ENCODE measurements at places on chromosomes 1 and 21. TPM values are rescaled to one million over a fixed set of nuclear protein-coding genes. Genes with fewer than 3 reads are reported as not detected.

- no peak for DNase-seq
- H3K4me3 ChIP-seq: no peak overlapping the region
- peaks cover 23% of the 10 kb centered on the region for H3K4me1 ChIP-seq
- H3K27me3 ChIP-seq: no peaks in the 10 kb centered on the region
These were observed 2.7 kb upstream of the CD58 start for GRCh38 chr1:116573431-116574095.

DNA sequence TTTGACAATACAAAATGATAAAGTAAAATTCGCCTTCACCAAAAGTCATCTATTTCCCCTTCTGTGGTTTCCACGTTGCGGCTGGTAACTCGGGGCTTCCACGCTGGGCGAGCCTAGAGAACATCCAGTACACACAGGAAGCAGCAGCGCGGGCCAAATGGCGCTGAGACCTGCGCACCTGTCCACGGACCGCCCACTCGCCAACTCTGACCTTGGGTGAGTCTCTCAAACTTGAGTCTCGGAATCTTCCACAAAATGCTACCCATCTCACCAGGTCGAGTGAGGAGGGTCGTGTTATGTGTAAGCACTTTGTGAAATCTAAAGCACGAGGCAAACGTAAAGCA lies 820 bp upstream of the TTF2 start:
- H3K4me1 ChIP-seq: peaks cover 8% of the 10 kb centered on the region
- peak; percentile 78 for DNase-seq
- peak overlapping the region; percentile 93 for H3K27ac ChIP-seq
- peak overlapping the region; percentile 69 for H3K4me3 ChIP-seq
- H3K36me3 ChIP-seq: no peaks in the 10 kb centered on the region
- no peaks in the 10 kb centered on the region for H3K27me3 ChIP-seq

DNA sequence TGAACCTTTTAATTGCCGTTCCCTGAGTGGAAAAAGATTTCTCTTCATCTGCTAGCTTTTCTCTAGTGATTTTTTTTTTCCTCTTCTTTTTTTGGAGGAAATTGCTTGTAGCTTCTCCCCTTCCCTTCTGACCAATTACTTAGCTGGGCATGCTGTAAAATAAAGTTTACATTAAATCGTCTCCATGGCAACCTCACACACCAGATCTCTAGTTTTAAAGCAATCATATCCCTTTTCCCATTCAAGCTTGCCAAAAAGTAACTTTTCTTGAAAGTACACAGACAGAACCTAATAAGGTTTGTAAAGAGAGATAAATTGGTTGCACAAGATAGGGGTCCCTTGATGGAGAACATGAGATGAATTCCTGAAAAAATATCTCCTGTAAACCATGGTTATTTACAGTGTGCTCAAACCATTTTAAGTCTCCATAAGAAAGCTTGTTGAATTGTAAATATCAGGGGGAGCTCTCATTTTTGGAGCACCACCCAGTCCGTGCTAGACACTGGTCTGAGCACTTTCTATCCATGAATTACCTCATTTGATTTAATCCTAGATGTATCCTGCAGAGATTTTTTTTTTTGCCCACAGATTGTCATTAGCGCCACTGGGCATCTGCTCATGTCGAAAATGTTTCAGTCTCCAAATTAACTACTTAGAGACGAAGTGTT lies 32.6 kb upstream of the HTR1D start:
- DNase-seq: no peak
- no peak overlapping the region for H3K4me3 ChIP-seq
- no peaks in the 10 kb centered on the region for H3K4me1 ChIP-seq
- H3K27me3 ChIP-seq: no peaks in the 10 kb centered on the region

GRCh38 chr1:216612291-216612690 lies 110.9 kb downstream of the ESRRG start:
- H3K27me3 ChIP-seq: no peaks in the 10 kb centered on the region
- DNase-seq: no peak
- H3K27ac ChIP-seq: no peak overlapping the region
- no peaks in the 10 kb centered on the region for H3K4me1 ChIP-seq
- H3K4me3 ChIP-seq: no peak overlapping the region
- H3K36me3 ChIP-seq: no peaks in the 10 kb centered on the region

DNA sequence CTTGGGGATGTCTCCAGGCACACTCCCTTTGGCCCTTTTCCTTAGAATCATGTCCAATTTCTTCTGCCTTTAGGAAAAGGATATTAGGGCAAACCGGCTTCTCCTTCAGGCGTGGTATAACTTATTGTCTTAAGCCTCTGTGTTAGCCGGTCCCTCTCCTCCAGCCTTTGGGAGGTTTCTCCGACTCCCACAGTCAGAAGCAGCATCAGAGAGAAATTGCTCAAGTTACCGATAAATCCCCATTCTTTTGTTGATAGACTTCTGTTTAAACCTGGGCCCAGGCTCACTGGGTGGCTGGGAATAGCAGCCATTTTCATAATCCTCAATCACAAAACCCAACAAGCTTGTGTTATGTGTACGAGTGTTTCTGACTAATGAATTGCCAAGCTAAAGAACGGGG lies 85.4 kb upstream of the KAZN start:
- DNase-seq: no peak
- no peak overlapping the region for H3K27ac ChIP-seq
- no peaks in the 10 kb centered on the region for H3K36me3 ChIP-seq
- H3K4me3 ChIP-seq: no peak overlapping the region
- no peaks in the 10 kb centered on the region for H3K27me3 ChIP-seq

- no peak overlapping the region for H3K4me3 ChIP-seq
- no peaks in the 10 kb centered on the region for H3K27me3 ChIP-seq
- H3K36me3 ChIP-seq: no peaks in the 10 kb centered on the region
- no peak overlapping the region for H3K27ac ChIP-seq
These were observed 588.0 kb upstream of the BEND5 start for GRCh38 chr1:49364676-49365075.

DNA sequence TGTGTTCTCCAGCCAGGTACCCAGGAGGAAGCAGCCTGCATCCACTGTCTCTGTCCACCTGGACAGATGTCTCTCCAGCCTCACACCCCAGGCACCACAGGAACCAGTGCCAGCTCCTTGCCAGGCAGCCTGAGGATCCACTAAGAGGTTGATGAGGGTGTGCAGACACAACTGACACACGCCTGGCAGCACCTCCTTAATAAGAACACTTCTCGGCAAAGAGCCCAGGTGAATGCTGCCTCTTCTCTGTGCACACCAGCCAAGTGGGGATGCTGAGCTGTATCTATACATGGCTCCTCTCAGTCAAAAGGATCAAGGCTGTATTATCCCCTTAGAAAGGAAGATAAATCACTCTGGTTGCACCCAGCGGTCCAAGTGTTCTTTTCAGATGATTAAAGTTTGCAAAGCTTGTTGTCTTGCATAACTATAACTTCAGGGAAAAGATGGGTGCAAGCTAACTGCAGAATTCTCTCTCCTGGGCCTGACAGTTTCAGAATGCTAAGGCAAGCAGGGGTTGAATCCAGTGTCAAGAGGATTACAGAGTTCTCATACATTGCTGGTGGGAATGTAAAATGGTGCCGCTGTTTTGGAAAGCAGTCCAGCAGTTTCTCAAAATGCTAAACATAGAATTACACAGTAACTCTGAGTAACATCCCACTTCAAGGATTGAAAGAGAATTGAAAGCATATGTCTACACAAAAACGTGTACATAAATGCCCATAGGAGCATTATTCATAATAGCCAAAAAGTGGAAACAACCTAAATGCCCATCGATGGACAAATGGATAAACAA lies 3.7 kb upstream of the CAPN8 start:
- H3K4me3 ChIP-seq: no peak overlapping the region
- H3K4me1 ChIP-seq: peaks cover 20% of the 10 kb centered on the region

DNA sequence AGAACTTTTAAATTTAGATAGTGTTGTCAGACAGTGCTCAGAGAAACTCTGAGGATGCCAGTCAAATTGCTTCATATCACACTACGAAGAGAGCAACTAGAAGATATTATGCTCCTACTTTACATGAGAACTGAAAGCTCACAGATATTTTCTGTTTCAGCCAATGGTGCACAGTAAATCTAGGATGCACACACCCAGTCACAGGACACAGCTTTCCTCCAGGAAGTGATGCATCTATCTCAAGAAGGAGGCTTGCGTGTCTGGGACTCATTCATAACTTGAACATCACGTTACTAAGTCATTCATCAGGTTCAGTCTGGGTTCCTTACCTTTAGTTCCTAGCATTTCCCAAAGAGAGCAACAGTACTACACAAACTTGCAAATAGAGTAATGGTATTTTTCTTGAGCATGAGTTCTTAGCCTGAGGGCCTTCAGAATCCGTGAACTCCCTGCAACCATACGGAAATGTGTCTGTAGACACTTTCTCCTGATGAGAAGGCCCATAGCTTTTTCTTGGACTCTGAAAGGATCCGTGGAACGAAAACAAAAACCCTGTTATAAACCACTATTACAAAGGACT lies 12.2 kb downstream of the ZNF697 start:
- no peak for DNase-seq
- H3K27me3 ChIP-seq: no peaks in the 10 kb centered on the region
- H3K4me1 ChIP-seq: peaks cover 6% of the 10 kb centered on the region
- no peak overlapping the region for H3K4me3 ChIP-seq
- H3K36me3 ChIP-seq: no peaks in the 10 kb centered on the region

Gene CRYAA
- total RNA-seq: not detected

Gene KCNA2
- total RNA-seq: 0.68 TPM

Gene TCHHL1
- not detected for total RNA-seq

Gene IRF2BP2
- total RNA-seq: 95.1 TPM

Gene FNDC5
- total RNA-seq: 0.55 TPM

Gene GOLT1A
- 9.7 TPM for total RNA-seq
